ENCODE measurements at places on chromosomes 5 and 9.

DNA sequence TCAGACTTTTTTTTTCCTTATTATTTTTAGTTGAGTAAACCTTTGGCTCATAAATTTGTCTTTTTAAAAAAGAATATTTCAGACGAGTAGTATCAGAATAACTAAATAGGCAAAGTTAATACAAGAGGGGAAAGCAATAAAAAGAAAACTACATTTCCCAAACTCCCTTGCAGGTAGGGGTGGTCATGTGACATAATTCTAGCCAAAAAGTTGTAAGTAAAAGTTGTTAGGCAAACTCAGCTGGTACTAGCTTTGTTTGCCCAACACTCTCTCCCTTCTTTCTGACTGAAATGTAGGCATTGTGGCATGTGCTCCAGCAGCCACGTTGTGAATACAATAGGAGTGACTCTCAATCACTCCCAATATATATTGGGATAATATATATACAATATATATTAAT lies 20.9 kb downstream of the GIN1 start:
- DNase-seq = no peak

DNA sequence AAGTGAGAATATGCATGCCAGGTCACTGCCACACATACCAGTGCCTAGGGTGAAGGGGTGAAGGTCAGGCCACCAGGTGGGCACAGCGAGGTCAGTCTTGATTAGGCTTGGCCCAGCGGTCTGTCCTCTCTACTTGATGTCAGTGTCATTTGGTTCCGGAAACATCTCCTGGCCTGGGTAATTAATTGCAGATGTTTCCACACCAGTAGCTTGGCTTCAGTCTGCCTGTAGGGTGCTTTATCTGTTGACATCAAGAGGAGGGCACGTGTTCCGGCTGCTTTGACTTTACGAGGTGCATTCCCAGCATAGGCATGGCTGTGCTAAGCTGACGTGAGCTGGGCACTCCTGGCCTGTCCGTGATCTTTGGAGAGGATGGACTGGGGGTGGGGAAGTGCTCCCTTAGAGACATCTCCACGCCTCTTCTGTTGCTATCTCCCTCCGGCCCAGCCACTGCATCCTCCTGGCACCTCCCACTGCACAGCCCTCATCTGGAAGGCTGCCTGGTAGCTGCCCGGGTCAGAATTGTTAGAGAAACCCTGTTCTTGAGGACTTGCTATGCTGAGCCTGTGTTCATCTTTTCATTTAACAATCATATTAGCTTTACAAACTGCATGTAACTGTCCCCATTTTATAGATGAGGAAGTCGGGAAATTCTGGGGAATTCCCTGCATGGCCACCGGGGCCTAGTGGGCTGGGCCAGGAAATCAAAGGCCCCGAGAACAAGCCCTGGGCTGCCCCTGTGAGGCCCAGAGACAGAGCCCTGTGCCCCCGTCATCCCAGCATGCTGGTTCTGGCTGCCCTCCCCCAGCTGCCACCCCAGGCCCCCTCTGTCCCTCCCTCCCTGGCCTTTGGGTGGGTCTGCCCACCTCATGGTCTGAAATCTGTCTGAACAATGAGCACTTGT lies 29.1 kb downstream of the JADE2 start:
- DNase-seq = peak; percentile 27

- DNase-seq = no peak
Observed at GRCh38 chr5:10331341-10331796, 22.1 kb upstream of the MARCHF6 start.

DNA sequence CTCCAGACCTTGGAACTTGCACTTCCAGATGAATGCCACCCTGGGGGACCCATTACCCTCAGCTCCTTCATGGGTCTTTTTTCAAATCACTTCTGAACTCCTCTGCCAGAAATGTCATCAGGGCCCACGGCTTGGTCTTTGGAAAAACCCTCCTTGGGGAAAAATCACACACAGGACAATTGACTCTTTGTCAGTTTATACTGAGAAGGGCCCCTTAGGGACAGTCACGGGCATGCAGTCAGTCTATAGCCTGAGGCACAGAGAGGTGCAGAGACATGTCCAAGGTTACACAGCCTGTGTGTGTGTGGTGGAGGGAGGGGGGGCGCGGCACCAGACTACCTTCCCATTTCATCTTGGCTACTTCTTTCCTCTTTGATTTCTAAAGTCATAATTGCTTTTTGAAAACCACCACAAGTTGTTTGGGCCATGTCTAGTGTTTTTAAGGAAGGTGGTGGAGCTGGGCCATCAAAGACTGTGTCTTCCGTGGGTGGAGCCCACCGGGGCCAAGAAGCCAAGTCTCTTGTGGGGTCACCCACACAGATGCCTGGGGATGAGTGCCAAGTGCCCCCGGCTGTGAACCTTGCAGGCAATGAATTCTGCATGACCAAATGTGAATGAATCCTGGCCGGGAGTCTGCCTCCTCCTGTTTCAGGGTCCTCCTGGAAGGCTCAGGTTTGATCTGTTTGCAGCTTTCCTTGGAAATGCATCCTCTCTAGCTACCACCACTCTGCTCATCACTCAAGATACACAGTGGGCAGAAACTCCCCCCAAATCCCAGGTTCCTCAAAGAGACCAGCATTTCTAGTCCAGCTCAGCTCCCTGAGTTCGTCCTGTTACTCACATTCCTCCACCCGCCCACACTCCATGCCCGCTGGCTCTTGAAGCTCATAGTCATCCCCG lies 200.1 kb upstream of the TBC1D2 start:
- DNase-seq = no peak

DNA sequence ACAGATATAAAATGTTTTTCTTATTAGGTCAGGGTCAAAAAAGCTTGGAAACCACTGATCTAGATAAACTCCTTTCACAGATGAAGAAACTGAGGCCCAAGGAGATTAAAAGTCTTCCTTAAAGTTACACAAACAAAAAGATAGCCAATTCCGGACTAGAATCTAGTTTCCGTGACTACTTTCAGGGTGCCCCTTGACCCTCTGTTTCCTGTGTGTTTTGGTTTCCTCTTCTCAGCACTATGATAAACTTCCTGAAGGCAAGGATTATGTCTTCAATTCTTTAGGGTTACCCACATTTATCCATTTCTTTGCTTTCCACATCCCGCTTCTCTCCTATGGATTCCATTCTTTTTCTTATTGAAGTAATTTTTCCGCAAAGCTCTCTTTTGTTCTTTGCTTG lies 83.1 kb downstream of the ADAMTS12 start:
- DNase-seq = no peak

DNA sequence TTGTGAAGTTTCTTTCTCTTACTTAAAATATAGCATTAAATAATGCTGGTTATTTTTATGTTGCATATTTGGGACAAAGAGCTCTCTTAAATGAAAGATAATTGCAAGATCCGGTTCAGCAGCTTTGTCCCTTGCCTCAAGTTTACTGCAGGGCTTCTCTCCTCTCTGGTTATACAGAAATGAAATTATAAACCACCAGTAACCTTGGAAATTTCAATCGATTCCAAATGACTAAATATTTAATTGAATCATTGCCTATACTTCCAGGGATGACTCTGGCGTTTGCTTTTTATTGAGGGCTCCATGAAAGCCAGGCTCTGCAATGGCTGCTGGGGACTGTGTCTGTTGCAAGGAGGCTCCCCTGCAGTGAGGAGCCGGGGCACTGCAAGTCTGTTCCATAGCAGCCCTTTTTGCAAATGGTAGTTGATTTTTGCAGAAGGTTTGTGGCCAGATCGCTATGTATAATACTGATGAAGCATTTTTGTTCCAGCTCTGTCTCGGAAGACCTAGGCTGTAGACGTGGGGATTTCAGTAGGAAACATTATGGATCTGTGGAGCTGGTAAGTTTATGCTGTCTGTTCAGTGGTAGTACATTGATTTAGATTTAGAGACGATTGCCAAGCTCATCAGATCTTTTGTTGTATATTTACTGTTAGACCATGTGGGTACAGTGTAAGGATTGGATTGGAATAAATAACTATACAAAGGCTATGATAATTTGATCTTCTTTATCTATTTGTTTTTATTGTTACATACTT lies at the start of gene GARNL3:
Gene GARNL3, plus strand, starts transcription at position 313 of the 758 bp plus-strand sequence. Its CDS starts 104 bp downstream, at position 417.
- DNase-seq = peak; percentile 53

DNA sequence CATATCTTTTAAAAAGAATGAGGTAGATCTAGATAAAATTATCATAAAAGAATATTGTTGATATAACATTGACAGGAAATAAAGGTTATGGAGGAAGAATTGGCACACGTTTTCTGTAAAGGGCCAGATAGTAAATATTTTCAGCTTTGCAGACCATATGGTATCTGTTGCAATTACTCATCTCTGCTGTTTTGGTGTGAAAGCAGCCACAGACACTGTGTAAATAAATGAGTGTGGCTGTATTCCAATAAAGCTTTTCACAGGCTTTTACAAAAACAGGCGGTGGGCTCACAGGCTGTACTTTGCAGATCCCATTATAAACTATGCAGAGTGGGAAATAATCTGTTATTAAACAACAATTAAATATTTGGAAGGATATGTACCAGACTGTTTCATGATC lies 87.4 kb downstream of the SGCD start:
- DNase-seq = no peak

- DNase-seq = no peak
Observed at GRCh38 chr5:151890299-151890698, 34.4 kb downstream of the GLRA1 start.

DNA sequence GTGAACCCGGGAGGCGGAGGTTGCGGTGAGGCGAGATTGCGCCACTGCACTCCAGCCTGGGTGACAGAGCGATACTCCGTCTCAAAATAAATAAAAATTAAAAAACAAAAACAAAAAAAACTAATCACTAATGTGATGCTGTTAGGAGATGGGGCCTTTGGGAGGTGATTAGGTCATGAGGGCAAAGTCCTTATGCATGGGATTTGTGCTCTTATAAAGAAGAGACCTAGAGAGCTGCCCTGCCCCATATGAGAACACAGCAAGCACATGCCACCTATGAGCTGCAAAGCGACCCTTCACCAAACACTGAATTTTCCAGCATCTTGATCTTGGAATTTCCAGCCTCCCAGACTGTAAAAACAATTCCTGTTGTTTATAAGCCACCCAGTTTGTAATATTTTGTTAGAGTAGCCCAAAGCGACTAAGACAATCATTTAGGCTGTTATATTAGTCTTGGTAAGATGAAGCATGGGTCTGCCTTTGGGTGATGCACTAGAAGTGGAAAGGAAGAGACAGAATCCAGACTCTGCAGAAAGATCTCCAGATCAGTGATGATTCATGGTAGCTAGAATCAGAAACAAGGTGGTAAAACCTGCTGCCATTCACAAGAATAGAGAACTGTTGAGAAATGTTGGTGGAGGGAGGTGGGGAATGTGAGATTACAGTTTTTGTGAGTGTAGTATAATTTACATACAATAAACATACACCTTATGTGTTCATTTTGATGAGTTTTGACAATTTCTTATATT lies 26.2 kb downstream of the GPR21 start:
- no peak for DNase-seq

DNA sequence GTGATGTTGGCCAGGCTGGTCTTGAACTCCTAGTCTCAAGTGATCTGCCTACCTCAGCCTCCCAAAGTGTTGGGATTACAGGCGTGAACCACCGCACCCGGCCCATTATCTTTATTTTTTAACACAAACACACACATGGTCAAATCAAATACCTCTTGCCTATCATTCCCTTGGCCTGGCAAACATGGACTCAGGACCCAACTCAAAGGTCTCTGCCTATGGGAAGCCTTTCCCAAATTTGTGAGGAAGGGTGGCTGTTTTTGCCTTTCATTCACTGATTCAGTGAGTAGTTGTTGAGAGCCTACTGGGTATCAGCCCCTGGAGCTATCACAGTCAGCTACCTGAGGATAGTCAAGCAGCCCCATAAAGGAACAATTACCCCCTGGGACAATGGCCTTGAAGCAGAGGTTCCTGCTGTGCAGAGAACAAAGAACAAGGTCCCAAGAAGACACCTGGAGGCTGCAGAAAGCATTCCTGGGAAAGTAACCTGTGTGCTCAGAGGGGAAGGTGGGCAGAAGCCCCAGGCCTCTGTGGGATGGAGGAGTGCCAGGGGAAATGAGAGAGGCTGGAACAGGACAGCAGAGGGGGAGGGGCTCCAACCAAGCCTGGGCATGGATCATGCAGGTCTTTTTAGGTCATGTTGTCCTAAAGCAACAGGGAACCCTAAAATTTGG lies 126.4 kb downstream of the CRB2 start:
- no peak for DNase-seq

GRCh38 chr9:35675204-35675603 lies 1.5 kb downstream of the CA9 start:
- no peak for DNase-seq

- no peak for DNase-seq
Observed at GRCh38 chr9:131658377-131659129, 81.3 kb downstream of the RAPGEF1 start.

GRCh38 chr5:14032918-14033317 lies 88.4 kb upstream of the DNAH5 start:
- DNase-seq = no peak

GRCh38 chr9:79471580-79472543 lies 99.9 kb upstream of the TLE4 start:
- DNase-seq = peak; percentile 57

DNA sequence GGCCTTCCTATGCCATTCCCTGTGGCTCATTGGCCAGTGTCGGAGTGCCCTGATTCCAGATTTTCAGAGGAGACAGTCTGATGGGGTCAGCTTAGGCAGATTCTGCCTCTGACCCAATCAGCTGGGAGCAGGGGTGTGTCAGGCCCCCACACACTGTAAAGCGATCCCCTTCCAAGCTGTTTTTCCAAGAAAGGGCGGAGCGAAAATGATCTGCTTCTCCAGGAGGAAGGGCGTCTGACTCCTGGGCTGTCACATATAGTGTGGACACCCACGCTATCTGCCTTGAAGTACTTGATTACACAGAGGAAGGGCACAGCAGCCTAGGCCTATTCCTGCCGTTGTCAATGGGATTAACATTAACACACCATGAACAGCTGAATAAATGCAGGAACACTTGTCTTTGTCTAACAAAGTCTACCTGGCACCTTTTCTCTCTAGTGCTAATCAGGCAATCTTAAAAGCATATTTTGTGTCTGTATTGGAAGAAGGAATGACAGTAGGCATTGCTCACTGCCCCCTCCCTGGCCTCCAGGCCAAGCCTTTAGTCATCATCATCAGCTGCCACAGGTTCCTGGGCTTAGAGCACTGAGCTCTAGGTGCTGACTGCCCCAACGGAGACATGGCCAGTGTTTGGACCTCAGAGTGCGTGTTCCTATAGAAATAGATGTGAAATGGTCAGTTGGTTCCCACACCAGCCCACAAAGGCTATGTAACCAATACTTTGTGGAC lies 218.7 kb downstream of the MELK start:
- no peak for DNase-seq

- DNase-seq = no peak
Observed at GRCh38 chr9:8384091-8384490, 584.5 kb upstream of the DMAC1 start.

DNA sequence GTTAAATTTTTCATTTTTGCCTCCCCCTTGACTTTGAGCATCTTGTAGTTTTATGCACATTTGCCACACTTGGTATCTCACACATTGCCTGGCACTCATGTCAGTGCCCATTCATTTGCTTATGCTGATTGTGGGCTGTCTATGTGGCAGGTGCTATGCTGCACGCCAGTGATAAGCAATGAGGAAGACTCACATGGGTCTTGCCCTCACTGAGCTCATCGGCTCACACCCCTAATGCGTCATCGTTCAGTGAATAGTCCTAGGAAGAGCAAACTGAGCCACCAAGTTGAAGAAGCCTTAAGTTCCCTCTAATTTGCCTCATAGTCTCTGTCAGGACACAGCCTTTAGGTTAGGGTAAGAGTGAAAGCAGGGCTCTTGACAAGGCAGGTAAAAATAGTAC lies 209.4 kb upstream of the IL12B start:
- DNase-seq = no peak

Data from hippocampal formation (tissue), 2 donors.